ENCODE measurements at places on chromosomes 12 and 14. TPM values are rescaled to one million over a fixed set of nuclear protein-coding genes. Genes with fewer than 3 reads are reported as not detected.

Gene IFI27
- 106 TPM for total RNA-seq

Gene GZMB
- total RNA-seq, result 1.6 TPM

Gene ANKRD52
- 37.9 TPM for total RNA-seq

Gene TAS2R9
- not detected for total RNA-seq

Gene SSPN
- 43.9 TPM for total RNA-seq

Gene SNAPC1
- total RNA-seq, result 7.0 TPM

Gene TAS2R19
- total RNA-seq, result 9.1 TPM

Gene CCDC175
- total RNA-seq, result 0.71 TPM

Gene OR4E2
- total RNA-seq, result not detected

Gene TAS2R20
- 4.8 TPM for total RNA-seq

Gene TPPP2
- not detected for total RNA-seq

Gene CYP27B1
- 1.5 TPM for total RNA-seq

Gene KRT77
- not detected for total RNA-seq

Gene SCYL2
- 46.2 TPM for total RNA-seq

Gene B4GALNT1
- total RNA-seq, result 6.5 TPM

Gene RNASE4
- total RNA-seq, result 37.4 TPM

Gene SHMT2
- total RNA-seq, result 50.3 TPM

Gene UNG
- 17.6 TPM for total RNA-seq

Gene TMCC3
- total RNA-seq, result 16.8 TPM

Gene LBHD2
- not detected for total RNA-seq

Gene KRT2
- total RNA-seq, result not detected

Gene TESPA1
- 2.1 TPM for total RNA-seq

Gene SLC7A8
- 20.0 TPM for total RNA-seq

Gene SYNJ2BP
- 35.8 TPM for total RNA-seq

Gene B3GNT4
- not detected for total RNA-seq

Gene SERPINA10
- not detected for total RNA-seq

Gene B4GALNT3
- total RNA-seq, result 17.4 TPM

Gene FAM181A
- not detected for total RNA-seq

Gene FBXL14
- 8.0 TPM for total RNA-seq

Gene SDS
- total RNA-seq, result 4.4 TPM

Gene P2RX7
- 3.9 TPM for total RNA-seq

Gene HOXC10
- total RNA-seq, result 1.6 TPM

Gene ACOT4
- 1.3 TPM for total RNA-seq

Gene AICDA
- total RNA-seq, result not detected

Gene PYGL
- 78.6 TPM for total RNA-seq

Gene LRP1-AS
- not detected for total RNA-seq

Gene KRT73
- total RNA-seq, result not detected

Gene PTGR2
- 5.1 TPM for total RNA-seq

Gene ASIC1
- 5.8 TPM for total RNA-seq

Gene ANP32D
- total RNA-seq, result not detected

Gene NOS1
- total RNA-seq, result 0.66 TPM

Gene PRIMA1
- 6.7 TPM for total RNA-seq

Gene LGR5
- total RNA-seq, result 1.6 TPM

Gene NGB
- total RNA-seq, result not detected

Gene IQSEC3
- total RNA-seq, result 6.4 TPM

Gene KRT79
- total RNA-seq, result not detected

Gene SYNDIG1L
- total RNA-seq, result 0.94 TPM

Gene C14orf39
- 0.60 TPM for total RNA-seq

Gene FOXN4
- not detected for total RNA-seq

Gene RBP5
- 13.4 TPM for total RNA-seq

Gene NYNRIN
- 31.6 TPM for total RNA-seq

Gene MFAP5
- total RNA-seq, result 470 TPM

Gene SOAT2
- total RNA-seq, result 1.2 TPM

Gene CCDC38
- total RNA-seq, result not detected

Gene NDRG2
- 68.7 TPM for total RNA-seq

Gene SELPLG
- total RNA-seq, result 8.1 TPM

Gene MIP
- total RNA-seq, result not detected

All from aorta (tissue), 5 donors.